ENCODE measurements at places on chromosomes 12 and 14. TPM values are rescaled to one million over a fixed set of nuclear protein-coding genes. Genes with fewer than 3 reads are reported as not detected.

Gene GDF3
- total RNA-seq: 1.7 TPM

DNA sequence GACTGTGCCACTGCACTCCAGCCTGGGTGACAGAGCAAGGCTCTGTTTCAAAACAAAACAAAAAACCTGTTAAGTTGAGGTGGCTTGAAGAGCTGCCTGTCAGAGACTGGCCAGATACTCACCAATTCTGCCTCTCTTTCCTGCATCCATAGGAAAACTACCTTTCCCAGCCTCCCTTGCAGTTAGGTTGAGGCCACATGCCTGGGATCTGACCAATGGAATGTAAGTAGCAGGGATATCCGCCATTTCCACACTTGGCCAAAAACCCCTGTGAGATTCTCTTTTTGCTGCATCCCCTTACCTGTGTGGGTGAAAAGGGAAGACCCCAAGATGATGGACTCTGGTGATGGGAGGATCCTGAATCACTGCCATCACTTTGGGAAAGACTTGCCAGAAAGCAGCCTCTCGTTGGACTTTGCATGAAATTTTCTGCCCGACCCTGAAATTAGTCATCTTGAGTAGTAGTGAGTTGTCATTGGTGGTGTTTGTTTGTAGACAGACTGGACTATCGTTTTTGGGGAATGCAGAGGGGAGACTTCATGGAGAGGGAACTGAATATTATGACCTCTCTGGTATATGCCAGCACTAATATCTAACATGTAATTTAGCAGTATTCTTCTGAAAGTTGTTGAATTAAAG lies 14.0 kb downstream of the GPR68 start:
- no peak for DNase-seq

- DNase-seq: peak; percentile 87
Measured at GRCh38 chr12:121578230-121579189, 2.3 kb downstream of the KDM2B start.

- no peak for DNase-seq
Measured at GRCh38 chr14:29028973-29029582, 262.5 kb downstream of the FOXG1 start.

DNA sequence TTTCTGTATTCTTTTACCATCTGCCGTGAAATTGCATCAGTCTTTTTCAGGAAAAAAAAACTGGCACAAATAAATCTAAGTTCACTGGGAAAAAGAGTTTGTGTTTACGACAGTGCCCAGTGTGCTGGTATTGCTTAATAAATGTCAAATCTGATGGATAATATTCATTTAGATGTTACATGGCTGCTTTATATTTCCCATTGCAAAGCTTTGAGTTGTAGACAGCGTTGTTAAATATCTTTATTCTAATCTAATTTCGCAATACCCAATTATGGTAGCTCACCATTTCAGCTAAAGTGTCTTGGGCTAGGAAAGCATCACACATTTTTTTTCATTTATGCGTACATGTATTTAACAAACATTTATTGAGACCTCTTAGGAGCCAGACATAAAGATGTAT lies 1994.5 kb upstream of the FLRT2 start:
- no peak for DNase-seq

GRCh38 chr12:21992823-21993222 lies 51.6 kb upstream of the ABCC9 start:
- DNase-seq: no peak

GRCh38 chr12:7354529-7354928 lies 50.7 kb downstream of the ACSM4 start:
- no peak for DNase-seq

- DNase-seq: no peak
Measured at GRCh38 chr12:11862798-11863197, 207.9 kb upstream of the BCL2L14 start.

- DNase-seq: no peak
Measured at GRCh38 chr14:78448164-78449094, 278.3 kb downstream of the NRXN3 start.

GRCh38 chr14:50920482-50921230 lies 23.6 kb downstream of the PYGL start:
- DNase-seq: no peak

All from spleen (tissue), 13 donors.